ENCODE measurements at places on chromosomes 2 and 18.
A peak's percentile ranks its signal among the peaks of the same experiment; 100 is the strongest.

DNA sequence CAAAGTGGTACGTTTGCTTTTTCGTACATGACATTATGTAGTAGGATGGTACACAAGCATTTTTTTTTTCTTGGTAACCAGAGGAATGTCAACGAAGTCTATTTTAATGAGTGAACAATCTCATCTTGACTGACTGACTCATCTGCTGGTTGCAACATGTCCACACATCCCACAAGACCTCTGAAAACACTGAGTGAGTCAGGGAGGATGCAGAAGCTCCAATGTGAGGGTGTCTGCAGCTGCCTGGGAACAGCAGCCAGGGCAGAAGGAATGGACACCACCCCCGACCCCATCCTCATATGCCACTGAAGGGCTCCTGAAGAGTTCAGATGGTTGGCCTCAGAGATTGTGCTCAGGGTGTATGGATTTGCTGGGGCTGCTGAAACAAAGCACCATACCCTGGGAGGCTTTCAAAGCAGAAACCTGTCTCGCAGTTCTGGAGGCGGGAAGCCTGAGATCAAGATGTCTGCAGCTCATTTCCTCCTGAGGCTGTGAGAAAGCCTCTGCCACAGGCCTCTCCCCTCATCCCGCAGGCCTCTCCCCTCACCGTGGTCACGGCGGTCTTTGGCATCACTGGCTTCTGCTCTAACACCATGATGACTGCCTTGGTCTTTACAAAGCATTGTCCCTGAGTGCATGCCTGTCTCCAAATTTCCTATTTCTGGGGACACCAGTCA, 124.6 kb downstream of the LRATD1 start:
- DNase-seq, result no peak

- no peak for DNase-seq
These were observed 48.6 kb downstream of the DDX1 start for GRCh38 chr2:15640261-15640711.

DNA sequence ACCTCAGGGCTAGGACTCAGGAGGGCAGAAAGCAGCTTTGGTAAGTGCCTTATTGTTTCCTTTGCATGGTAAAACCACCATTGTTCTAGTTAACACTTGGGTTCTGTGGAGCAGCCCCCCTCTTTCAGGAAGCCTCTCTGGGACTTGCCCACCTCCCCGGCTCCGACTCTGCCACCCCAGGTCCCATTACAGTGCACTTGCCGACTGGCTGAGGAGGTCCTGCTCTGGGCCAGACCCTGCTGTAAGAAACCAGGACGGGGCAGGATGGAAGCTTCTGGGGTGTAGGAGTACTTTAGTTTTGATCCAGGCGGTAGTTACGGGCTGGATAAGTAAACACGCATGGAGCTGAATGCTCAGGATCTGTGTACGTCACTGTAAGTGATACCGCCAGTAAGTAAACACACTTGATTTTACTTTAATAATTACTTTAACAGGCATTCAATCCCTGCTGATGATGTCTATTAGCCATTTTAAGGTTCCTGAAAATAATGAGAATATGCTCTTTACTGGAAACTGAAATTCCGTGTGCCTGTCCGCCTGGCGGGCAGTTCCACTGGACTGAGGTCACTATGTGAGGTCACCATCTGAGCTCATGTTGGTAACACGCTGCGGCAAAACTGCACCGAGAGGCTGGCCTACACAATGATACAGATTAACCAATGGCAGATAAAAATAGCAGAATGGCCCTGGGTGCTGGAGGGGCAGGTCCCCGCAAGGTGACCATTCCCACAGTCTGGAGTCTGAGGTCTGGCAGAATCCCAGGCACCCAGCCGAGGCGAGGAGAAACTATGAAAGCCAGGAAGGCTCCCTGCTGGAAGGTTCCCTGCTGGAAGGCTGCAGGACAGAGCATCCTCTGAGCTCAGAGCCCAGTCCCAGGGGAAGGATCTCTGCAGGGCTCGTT, 25.2 kb downstream of the HS1BP3 start:
- no peak for DNase-seq

- DNase-seq, result no peak
These were observed 57.2 kb upstream of the SLC1A4 start for GRCh38 chr2:64932116-64932370.

DNA sequence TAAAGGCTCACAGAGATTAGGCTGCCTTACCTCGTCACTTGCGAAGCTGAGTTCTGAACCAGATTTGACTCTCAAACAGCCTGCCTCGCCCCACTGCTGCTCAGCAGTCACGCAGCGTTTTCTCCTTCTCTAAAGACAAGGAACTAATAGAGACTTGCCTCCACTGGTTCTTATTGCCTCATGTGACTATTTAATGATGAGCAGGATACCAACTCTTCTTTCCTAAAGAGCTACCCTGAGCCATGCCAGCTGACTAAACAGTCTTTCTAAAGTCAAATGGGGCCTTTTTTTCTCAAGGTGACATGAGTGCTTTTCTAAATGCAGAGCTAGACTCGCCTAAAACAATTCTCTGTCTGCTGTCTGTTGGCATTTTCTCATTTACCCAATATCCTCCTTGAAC, 147.5 kb downstream of the NCKAP5 start:
- DNase-seq, result no peak

DNA sequence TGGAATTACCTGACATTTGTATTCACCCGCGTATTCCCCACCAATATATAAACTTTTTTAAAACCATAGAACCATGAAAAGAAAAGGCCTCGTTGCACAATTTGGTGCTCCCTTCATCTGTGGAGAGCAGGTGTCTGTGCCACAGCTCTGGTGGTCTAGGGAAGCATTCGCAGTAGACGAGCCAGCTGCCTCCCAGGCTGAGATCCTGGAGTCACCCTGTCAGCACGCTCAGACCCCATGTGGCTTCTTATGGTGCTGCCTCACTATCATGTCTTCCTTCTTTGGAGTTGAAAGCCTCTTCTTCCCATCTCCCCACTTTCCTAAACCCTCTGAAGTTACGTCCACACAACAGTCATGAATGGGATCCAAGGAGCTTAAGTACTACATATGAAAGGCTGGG, 38.4 kb upstream of the ACKR3 start:
- no peak for DNase-seq

DNA sequence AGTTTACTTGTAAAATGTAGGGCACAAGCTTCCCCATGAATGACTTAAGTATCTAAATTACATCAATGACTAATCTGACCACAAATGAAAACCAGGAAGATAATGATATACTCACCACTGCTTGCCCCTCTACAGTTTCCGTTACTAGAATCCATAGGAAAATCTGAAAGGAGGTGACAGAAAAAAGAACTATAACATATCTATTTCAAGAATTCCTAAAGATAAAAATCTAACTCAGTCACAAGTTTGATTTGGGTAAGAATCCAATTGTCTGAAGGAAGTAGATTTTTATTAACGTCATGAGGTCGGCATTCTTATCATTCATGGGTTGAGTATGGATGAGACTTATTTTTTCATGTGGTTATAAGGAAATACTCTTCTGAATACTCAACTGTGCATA, 7.8 kb downstream of the FRZB start:
- DNase-seq, result no peak

DNA sequence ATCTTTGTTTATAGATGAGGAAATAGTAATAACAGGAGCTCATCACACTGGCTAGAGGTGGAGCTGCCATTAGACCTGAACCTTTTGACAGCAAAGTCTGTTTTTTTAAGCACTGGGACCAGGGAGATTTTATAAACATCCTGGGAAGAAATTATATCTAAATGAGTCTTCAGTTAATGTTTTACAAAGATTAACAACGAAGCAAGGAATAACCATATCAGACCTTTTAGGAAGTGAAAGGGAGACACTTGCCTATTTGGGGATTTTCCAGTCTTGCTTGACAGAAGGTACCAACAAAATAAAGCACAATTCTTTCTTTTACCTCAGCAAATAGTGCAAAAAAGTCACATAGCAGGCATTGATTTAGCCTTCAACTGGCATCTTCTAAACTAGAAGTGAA, 777.0 kb downstream of the CPS1 start:
- no peak for DNase-seq

DNA sequence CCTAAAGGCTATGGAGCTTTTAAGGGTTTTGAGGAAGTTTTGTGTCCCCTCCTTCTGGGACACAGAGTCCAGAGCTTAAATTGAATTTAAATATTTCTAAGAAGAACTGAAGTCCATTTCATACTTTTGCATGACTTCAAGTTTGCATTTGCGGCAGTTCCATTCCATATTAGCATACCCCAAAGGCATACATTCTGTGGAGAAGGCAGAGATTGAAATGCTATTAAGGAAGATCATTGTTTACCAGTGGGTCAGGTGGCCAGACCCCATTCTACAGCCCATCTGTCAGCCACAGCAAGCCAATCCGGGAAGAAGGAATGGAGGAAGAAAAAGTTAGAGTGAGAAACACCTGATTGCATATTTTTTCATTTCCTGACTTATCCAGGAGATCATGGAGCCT, 75.0 kb downstream of the DNAH7 start:
- no peak for DNase-seq

DNA sequence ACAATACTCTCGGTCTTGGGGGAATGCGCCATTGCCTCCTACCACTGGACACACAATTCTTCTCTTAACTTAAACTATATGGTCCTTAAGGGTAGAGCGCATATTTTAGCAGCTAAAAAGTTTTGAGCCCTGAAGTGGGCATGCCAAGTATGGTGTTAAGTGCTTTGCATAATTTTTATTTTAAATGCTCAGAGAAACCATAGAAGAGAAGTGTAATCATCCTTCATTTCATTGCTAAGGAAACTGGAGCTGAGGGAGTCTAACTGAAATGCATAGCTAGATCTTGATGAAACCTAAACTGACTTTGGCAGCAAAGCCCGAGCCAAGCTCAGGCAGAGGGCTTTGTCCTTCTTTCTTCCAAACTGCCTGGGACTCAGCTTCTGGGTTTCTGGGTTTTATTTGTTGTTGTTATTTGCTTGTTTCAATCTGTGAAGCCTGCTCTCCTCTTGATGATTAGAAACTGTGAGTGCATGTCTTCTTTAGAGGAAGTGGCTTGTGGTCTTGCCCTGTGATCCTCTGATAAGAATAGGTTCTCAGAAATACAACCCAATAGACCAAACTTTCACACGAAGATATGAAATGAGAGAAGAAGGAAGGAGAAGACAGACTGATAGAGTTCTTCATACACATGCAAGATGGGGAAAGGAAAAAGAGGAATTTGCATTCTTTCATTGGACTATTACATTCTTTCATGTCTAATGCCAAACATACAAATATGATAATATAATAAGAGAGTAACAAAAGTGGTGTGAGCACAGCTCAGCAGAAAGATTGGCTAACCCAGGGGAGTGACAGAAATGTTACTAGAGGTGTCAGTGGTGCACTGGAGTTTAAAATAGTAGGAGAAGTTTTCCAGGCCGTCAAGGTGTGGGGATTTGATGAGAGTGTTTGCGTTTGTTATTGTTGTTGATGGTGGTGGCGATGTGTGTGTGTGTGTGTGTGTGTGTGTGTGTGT, 7.5 kb upstream of the RNF144A start:
- DNase-seq, result peak; percentile 50

- no peak for DNase-seq
These were observed 140.5 kb downstream of the ZFP36L2 start for GRCh38 chr2:43085929-43086328.

GRCh38 chr2:85976106-85976920, 87.5 kb upstream of the ST3GAL5 start:
- no peak for DNase-seq

GRCh38 chr2:1236606-1237005, 176.7 kb upstream of the TPO start:
- DNase-seq, result no peak

DNA sequence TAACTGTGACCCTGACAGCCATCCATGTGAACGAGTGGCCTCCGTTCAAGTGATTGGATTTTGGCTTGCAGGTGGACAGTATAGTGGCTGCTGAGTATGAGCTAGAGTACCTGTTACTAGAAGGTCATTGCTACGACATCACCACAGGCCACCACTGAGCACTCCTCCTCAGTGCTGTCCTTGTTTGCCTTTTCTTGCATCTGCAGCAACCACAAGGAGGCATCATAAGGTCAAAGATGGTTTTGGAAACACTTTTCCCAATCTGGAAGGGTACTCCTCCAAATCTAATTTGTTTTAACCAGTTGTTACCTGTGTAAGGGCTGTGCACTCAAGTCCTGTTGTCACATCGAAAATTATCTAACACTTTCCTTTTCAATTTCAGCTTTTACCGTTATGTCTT, 81.2 kb downstream of the UGGT1 start:
- no peak for DNase-seq

DNA sequence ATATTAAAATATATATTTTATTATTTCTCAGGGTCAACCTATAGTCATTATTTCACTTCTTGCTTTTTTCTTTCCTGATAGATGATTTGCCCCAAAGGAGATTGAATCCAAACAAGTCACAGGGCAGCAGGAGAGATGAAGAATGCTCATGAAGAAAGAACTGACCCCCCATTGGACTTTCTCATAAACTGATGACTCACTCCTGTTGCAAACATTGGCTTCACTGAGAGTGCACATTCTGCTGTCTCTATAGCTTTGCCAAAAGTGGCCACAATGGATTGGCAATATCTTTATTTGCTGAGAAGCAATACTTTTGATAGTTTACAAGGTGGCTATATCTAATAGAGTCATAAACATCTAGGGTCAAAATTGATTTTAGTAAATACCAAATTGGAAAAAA, 55.9 kb upstream of the ZNF385B start:
- no peak for DNase-seq

GRCh38 chr2:97678298-97678697, 8.8 kb downstream of the C2orf92 start:
- no peak for DNase-seq

- DNase-seq, result no peak
These were observed 135.1 kb upstream of the TFPI start for GRCh38 chr2:187689372-187689771.

GRCh38 chr2:41924024-41924423, 123.8 kb upstream of the PKDCC start:
- DNase-seq, result no peak

- no peak for DNase-seq
These were observed 360.0 kb downstream of the PTPRM start for GRCh38 chr18:7927119-7927518.

DNA sequence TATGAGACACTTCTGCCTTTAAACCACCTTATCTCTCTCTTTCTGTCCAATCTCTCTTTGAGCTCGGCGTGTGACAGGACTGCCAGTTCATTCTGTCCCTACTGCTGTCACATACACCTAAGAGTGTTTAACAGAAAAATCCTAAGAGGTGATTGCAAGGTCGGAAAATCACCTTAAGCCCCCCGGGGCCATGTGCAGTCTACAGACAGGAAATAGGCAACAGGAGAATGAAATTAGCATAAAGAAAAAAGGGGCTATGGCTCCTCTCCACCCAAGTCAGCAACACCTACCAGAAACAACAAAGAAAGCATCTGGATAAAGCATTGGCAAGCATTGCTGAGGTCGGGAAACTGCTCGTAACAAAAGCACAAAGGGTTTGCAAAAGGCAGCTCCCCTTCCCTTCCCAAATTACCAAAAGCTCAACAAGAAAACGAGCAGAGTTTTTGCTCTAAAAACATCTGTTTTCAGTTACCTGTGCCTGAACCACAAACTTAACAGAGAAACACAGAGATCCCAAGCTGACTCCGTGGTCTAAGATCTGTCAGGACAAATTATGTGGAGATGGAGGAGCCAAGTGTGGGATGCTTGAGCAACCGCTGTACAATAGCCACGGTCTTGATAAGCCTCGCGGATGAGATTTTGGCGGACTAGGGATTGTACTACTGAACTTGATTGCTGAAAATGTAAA, 30.4 kb downstream of the ANKRD44 start:
- DNase-seq, result no peak

Measured in GM10248 (cell line).